Stimulated activated CD4-positive, alpha-beta T cell treated with anti-CD3 and anti-CD28 coated beads, Interleukin-1b, Interleukin-23, amount 100 ng/mL, for 1 hour (primary cell): ENCODE measurements at places on chromosomes 6 and 20.

GRCh38 chr6:51161752-51162151 lies 343.1 kb downstream of the TFAP2B start:
- no peak for DNase-seq

- DNase-seq = no peak
Measured at GRCh38 chr20:21315138-21315537, 12.0 kb downstream of the XRN2 start.

DNA sequence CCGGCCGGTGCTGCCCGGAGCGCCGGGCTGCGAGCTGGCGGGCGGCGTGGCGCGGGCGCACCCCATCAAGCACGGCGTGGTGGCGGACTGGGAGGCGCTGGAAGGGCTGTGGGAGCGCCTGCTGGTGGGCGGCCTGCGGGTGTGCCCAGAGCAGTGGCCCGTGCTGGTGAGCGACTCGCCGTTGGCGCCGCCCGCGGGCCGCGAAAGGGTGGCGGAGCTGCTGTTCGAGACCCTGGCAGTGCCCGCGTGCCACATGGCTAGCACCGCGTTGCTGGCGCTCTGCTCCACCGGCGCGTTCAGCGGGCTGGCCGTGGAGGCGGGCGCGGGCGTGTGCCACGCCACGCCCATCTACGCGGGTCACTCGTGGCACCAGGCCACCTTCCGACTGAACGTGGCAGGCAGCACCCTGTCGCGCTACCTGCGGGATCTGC lies 517 bp downstream of the ACTL10 start:
- DNase-seq = no peak

DNA sequence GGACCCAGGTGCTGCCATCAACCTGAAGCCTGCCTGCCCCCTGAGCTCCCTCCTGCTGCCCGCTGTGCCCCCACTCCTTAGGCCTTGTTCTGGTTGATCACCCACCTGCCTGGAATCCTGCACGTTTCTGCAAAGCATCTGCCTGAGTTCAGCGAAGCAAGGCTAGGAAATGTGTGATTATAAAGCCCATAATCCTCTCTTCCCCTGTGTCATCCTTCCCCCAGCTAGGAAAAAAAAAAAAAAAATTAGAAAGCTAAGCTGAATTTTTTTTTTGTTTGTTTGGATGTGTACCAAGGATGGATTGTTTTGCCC lies 93.2 kb downstream of the FOXA2 start:
- no peak for DNase-seq

DNA sequence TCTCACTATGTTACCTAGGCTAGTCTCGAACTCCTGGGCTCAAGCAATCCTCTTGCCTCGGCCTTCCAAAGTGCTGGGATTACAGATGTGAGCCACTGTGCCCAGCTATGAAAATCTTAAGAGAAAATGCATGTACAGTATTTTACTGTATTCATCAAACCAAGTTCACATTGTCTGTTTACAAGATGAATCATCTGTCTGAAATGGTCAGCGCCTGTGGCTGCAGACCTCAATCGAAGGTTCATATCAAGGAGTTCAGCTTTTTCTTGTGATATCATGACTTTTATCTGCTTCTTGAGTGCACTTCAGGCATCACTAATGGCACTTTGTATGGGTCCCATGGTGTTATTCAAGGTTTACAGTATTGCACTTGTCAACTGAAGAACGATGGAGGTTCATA lies 155.1 kb downstream of the SLC16A10 start:
- DNase-seq = no peak

GRCh38 chr6:70375166-70375565 lies 38.1 kb upstream of the FAM135A start:
- DNase-seq = no peak

GRCh38 chr6:146948790-146949342 lies 255.4 kb upstream of the STXBP5 start:
- DNase-seq = no peak

DNA sequence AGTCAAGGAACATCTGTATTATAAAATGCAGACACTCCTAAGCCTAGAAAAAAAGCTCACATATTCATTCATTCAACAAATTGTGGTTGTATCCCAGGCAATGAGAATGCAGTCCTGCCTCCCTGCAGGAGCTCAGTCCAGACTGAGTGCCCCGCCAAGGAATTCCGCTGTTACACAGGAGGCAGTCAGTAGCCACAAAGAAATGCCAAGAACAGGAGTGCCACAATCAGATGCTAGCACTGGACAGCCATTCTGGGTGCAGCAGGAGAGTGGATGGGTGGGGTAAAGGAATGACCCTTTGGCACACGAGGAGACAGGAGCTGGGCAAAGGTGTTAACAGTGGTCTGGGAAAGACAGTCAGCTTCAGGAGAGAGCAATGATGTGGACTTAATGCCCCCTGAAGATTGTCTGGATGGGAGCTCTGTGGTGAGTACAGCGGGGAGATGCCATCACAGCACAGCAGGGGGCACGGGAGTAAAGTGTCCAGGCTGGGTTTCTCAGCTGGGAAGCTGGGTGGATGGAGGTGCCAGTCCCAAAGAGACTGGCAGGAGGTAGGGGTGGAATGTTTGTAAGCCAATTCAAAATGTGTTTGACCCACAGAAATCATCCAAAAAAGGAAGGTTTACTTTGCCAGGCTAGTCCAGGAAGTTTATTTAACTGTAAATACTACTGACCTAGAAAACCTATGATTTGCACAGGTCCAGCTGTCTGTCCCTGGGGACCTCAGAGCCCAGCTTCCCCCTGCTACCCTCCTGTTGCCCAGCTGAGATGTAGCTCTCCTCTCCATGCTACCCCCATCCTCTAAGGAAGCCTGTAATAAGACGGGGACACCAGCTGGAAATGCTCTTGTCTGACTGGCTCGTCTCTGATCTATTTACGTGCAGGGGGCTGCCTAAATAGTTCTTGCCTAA lies 84.1 kb downstream of the SLC23A2 start:
- DNase-seq = no peak

GRCh38 chr6:111274593-111275217 lies 187.4 kb downstream of the SLC16A10 start:
- DNase-seq = no peak

- DNase-seq = no peak
Measured at GRCh38 chr6:751765-752164, 58.8 kb upstream of the EXOC2 start.

DNA sequence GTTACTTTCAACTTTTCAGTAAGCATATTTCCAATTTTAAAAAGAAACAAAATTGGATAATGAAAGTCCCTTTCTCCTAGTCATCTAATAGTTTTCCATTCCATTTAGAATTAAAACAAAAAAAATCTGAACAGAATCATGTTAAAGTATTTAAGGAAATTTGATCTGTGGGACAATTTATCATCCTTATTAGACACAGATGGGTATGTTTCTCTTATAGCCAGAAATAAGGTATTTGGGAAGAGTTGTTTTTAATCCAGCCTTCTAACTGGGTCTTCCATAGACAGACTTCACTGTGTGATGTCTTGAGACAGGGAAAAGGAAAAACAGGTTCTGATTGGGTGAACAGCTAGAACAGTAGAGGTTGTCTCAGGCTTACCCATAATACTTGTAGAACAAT lies 39.5 kb upstream of the STXBP5 start:
- DNase-seq = no peak

DNA sequence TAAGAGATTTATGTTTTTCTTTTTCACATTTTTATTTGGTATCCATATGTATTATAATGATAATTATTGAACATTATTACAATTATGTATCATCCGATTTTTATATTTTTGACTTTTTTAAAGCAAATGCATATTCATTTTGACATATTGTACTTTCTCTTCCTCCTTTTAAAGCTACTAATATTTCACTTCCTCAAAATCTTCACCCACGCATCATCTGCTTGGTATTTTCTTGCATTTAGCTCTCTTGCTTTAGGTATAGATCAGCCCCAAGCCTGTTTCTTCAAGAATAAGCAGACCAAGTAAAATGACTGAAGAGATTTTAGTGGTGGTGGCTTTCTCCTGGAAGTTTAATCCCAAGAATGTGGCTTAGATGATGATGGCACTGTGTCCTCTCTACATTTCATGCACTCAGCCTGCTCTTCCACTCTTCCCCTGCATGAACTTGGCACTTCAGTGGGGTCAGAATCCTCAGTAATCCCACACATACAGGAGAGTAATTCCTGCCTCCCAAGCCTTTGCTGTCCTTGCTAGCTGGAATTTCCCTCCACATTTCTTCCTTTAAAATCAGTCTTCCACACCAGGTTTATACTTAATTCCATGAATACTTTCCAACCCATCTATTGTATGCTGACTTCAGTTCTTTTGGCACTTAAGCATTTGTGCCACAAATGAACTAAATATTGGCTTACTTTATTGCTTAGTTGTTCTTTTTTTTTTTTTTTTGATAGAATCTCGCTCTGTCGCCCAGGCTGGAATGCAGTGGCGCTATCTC lies 8.2 kb downstream of the NCOA7 start:
- no peak for DNase-seq

GRCh38 chr6:53926505-53926904 lies 131.7 kb downstream of the LRRC1 start:
- DNase-seq = no peak

- DNase-seq = no peak
Measured at GRCh38 chr20:22974354-22974753, 60.8 kb upstream of the SSTR4 start.

DNA sequence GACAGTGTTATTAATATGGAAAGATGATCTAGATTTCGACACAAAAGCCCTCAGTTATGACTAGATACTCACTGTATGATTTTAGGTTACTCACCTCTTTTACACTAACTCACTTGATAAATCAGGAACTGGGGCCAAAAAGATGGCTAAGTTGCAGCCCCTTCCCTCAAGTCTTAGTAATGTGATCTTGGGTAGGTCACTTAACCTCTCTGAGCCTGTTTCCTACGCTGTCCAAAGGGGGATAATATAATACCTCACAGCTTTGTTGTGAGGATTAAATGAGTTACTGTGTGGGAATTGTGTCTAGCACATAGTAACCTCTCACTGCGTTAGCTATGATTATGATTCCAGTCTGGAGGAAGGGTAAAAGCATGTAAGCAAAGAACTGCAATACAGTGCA lies 1.3 kb downstream of the TTI1 start:
- DNase-seq = no peak

DNA sequence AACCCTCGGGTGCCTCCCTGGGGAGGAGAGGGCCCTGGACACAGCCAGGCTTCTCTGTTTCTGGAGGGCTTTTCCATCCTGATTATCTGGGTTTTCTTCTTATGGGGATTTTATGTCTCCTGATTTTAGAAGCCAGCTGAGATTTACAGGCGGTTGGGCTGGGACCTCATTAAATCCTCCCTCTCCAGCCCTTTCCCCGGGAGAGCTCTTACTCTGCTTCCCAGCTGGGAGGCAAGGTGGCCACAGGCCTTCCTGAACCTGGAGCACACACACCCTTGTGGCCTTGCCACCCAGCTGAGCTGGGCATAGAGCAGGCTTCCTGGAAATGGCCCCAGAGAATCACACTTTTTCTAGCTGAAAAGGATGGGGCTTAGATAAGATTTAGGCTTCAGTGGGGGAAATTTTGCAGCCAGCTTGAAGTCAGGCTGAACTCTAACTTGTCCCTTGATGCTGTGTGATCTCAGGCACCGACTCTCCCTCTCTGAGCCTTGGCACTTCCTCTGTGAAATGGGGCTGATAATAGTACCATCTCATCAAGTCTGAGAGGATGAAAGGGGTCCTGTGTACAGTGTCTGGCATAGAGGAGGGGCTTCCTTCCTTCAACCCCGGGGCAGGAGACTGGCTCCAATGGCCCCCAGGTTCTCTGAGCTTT lies 16.6 kb downstream of the VSTM2L start:
- no peak for DNase-seq

- DNase-seq = no peak
Measured at GRCh38 chr6:82144007-82144851, 103.3 kb downstream of the IBTK start.

DNA sequence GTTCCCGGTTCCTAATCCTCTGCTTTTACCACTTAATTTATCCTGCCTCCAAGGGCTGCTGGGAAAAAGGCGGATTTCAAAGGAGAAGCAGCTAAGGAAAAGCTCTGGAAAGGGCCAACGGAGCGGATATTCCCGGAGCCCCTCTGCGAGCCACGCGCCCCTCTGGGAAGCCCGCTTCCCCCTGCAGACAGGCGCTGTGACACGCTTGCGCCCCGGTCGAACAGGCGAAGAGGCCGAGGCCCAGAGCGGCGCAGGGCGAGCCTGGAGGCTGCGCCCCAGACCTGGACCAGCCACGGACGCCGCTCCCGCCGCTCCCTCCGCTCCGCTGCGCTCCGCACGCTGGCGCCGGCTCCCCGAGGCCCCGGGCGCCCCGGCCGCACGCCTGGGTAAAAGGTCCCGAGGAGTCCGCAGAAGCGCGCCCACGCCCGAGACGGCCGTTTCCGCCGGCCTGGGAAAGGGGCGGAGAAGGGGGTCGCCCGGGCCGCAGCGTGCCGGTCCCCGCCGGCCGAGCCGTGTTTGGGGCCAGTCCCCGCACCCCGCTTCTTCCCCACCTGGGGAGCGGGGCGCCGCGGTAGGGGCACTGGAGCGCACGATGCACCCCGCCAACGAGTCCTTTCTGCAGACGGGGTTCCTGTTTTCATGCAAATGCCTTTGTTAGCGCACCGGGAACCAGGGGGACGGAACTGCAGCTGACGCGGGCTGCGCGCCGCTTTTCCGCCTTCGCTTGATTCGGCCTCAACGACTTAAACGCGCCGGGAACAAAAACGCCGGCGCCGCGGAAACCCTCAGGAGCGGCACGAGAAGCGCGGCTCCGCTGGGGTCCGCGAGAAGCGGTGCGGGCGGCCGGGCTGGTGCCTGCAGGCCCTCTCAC lies 91.9 kb upstream of the SIRPA start:
- no peak for DNase-seq
